ENCODE measurements at places on chromosomes 6 and 20.

DNA sequence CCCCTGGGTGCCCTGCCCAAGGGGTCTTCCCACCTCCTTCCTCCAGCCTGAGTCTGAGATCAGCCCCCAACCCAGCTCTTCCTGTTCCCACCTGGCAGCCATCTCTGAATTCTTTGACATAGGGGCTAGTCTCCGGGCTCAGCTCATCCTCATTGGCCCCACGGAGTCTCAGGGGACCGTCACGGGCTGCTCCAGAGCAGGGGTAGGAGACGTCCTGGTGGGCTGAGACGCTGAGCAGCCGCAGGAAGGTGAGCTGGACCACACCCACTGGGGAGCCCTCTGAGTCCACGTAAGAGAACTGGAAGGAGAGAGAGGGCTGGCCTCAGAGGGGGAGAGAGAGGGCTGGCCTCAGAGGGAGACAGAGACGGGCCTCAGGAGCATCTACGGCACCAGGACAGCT lies 28.1 kb downstream of the COL11A2 start:
- DNase-seq = no peak

GRCh38 chr6:29739136-29739881 lies 16.1 kb downstream of the HLA-F start:
- DNase-seq = no peak

- no peak for DNase-seq
Observed at GRCh38 chr6:61809004-61809595, 476.9 kb downstream of the KHDRBS2 start.

DNA sequence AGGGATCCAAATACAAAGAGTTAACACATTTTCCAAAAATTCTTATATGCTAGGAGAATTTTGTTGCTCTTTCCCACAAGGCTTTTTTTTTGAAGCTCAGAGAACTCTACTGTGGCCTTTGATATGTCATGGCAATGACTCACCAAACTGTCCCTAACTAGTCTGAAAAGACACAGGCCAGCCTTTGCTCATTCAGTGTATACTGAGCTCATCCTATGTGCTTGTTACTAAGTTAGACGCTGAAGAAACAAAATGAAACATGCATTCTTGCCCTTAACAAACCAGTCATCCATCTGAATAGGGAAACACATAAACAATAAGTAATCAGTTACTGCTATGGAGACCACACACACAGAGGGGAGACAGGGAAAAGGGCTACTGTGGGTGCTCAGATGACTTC lies 291.8 kb downstream of the FOXC1 start:
- no peak for DNase-seq

- no peak for DNase-seq
Observed at GRCh38 chr6:119495230-119495683, 145.7 kb upstream of the MAN1A1 start.

DNA sequence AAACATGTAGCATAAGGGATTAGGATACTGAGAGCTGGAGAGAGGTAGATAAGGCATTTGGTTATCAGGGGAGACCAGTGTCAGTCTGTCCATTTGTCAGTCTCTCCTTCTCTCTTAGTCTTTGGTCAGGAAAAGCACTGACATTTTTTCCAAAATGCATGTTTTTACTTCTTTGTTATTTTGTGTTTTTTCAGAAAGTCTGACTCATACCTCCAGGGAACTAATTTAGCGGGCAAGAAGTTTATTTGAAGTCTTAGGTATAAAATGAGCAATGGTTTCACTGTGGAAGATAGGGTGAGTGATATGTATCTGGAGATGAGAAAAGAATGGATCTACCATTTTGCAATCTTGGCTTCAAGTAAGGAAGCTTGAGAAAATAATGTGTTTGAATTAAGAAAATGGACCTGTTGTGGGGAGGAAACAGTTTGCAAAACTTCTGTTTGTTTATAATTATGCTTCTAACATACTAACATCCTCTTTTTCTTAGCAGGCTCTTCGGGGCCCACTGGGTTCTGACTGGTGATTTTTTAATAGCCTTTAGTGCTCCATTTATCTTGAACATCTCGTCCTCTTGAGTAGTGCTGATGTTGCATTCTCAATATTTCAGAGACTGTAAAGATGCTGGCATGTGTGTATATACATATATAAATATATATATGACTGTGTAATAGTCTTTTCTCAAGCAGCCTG lies 66.9 kb upstream of the FABP7 start:
- DNase-seq = no peak

GRCh38 chr6:105739764-105740163 lies 336.9 kb upstream of the PREP start:
- no peak for DNase-seq

Data from activated T-cell treated with anti-CD3 and anti-CD28 coated beads, Interleukin-2, amount 50 U/mL, for 48 hours (primary cell).